ENCODE measurements at places on chromosomes 3 and 15.

DNA sequence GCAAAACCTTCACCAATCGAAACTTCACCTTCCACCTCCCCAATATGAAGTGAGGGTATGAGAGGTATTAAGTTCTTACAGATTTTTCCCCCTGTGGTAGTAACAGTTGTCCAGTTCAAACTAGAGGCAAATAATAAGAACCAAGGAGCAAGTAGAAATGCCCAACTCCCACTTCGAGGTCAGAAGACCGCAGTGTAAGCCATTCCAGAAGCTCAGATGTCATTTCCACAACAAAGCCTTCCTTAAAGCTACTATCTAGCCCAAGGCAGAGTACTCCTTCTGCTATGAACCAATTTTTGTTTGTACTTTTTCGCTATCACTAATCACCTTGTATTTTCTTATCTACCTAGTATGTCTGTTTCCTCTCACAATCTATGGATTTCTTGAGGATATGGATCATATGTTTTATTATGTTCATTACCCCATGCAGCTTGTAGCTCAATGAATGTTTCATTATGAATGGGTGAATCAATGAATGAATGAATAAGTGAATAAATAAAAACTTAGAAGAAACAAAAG is 235.7 kb upstream of the KCNMB2 start:
- no peak for DNase-seq

DNA sequence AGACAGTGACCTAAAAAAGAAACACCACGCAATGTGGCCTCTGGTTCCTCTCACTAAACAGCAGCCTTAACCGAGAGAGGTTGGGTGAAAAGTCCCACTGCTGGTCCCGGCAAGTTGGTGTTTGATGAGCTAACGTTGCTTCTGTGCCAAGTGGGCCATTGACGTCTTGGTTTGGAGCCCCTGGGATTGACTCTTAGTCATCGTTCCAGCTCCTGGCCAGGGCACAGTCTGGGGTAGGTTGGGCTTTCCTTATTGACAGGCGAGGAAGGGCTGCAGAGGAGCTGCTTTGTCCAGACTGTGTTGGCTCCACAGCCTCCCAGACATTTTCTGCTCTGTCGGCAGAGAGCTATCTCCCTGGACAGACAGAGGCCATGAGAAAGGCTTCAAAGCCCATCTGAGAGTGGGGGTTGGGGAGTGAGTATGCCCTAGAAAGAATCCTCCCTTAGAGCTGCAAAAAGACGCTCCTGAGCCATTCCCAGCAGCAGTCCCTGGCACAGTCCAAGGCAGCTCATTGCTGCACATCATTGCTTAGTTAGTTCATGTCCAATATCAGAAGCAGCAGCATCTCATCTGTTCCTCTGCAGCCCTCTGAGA is 28.6 kb upstream of the C3orf80 start:
- peak; percentile 34 for DNase-seq

GRCh38 chr3:192880313-192880712 is 37.3 kb downstream of the MB21D2 start:
- DNase-seq, result no peak

DNA sequence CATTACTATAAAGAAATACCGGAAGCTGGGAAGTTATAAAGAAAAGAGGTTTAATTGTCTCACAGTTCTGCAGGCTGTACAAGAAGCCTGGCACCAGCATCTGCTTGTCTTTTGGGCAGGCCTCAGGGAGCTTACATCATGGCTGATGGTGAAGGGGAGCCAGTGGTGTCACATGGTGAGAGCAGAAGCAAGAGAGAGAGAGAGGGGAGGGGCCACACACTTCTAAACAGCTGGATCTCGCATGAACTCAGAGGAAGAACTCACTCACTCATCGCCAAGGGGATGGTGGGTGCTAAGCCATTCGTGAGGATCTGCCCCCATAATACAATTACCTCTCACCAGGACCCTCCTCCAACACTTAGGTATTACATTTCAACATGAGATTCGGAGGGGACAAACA is 51.8 kb upstream of the ANKRD34C start:
- DNase-seq, result no peak

- peak; percentile 90 for DNase-seq
Observed at GRCh38 chr3:187740421-187741399, 4.6 kb downstream of the BCL6 start.

GRCh38 chr3:172516318-172517214 is 6.7 kb downstream of the TNFSF10 start:
- DNase-seq, result peak; percentile 75

GRCh38 chr3:57977818-57978235 is 30.4 kb upstream of the FLNB start:
- DNase-seq, result no peak

DNA sequence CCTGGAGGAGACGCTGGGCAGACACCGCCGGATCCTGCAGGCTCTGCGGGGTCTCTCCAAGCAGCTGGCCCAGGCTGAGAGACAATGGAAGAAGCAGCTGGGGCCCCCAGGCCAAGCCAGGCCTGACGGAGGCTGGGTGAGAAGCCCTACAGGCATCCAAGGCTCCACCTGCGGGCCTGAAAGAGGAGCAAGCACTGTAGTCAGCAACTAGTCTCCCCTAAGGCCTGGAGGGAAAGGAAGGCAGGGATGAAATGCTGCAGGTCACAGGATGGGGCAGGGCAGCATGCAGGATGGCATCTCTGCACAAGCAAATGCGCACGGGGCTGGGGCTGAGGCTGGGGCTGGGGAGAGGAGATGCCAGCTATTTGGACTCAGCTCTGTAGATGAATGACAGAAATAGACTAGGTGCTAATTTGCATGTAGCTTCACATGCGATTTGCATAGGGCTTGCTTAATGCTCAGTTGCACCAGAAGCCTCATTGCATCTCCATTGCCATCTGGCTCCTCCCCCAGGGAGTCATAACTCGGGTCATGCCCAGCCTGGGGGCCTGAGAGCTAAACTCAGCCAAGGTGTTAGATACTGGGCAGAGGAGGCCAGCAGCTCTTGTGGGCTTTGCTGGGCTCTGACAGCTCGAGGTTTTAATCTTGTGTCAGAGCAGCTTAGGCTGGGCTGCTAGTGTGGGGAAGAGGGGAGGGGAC is 5.2 kb upstream of the CPLX3 start:
- no peak for DNase-seq

GRCh38 chr3:12591456-12591855 is 34.6 kb downstream of the MKRN2 start:
- no peak for DNase-seq

GRCh38 chr15:62264196-62264595 is 99.1 kb upstream of the C2CD4B start:
- DNase-seq, result no peak

DNA sequence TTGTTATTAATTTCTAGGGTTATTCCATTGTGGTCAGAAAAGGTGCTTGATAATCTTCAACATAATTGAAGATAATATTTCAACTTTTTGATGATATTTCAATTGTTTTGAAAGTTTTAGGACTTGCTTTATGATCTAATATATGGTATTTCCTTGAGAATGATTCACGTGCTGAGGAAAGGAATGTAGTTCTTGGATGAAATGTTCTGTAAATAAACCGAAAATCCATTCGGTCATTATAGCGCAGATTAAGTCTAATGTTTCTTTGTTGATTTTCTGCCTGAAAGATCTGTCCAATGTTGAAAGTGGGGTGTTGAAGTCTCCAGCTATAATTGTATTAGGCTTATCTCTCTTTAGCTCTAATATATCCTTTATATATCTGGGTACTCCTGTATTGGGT is 617.5 kb upstream of the NECTIN3 start:
- no peak for DNase-seq

GRCh38 chr15:32029409-32029861 is 880 bp upstream of the CHRNA7 start:
- DNase-seq, result peak; percentile 3

- no peak for DNase-seq
Observed at GRCh38 chr3:154123906-154124305, 2.7 kb downstream of the ARHGEF26 start.

Measured in fibroblast of upper back skin (primary cell).